K562 (cell line): ENCODE measurements at places on chromosomes 4 and X.

- no peak for DNase-seq
Measured at GRCh38 chr4:15186149-15186548, 183.9 kb downstream of the CPEB2 start.

DNA sequence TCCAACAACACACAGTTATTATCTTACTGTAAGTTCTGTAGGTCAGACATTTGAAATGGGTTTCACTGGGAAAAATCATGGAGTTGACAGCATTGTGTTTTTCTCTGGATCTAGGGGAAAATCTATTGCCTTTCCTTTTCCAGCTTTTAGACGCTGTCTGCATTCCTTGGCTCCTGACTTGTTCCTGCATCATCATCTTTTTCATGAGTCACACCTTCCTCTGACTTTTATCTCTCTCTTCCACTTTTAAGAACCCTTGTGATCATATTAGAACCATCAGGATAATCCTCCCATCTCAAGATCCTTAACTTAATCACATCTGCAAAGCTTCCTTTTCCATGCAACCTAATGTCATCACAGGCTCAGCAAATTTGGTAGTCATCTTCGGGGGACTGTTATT, 1454.8 kb downstream of the RPA4 start:
- DNase-seq = no peak

DNA sequence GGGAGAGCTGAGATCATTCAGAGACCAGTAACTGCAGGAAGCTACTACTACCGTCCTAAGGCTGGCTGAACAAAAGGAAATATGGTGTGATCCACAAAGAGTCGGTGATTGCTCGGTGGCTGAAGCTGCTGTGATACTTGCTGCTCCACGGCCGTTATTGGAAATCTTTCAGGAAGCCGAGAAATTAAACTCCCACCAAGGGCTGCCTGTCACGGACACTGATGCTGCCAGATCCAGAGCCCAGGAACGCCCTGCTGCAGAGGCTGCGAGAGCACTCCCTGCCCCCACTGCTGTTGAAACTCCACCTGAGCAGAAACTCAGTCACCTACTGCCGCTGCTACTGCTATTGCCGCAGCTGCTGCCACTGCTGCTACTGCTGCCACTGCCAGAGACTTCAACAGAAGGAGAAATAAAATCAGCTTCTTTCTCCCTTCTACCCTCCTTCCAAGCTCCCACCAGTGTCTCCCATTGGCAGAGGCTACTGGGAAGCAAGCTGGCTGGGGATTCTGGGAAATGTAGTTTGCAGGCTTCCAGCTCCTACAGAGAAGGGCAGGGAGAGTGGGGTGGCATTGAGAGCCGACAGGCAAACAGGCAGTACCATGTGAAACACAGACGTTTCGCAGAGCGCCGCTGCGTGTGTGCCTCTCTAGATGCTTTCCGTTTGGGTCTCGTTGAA, 126.0 kb upstream of the ENPP6 start:
- DNase-seq = peak; percentile 60

GRCh38 chr4:40190880-40191815, 5.7 kb upstream of the RHOH start:
- no peak for DNase-seq

DNA sequence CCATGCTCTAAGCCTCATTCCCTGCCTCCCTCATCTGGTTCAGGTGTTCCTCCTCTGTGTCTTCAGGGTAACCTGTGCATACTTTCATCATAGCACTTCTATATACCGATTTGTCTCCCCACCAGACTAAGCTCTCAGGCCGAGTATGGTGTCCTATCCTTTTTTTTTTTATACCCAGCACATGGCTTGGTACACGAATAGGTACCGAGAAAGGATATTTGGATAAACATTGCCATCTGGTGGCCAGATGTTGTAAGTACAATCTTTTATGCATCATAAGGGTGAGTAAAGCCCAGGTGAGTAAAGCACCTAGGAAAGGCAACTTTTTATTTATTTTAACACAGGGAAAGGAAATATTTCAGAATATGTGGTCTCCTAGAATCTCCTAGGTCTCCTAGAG, 68.4 kb downstream of the MID2 start:
- peak; percentile 47 for DNase-seq

DNA sequence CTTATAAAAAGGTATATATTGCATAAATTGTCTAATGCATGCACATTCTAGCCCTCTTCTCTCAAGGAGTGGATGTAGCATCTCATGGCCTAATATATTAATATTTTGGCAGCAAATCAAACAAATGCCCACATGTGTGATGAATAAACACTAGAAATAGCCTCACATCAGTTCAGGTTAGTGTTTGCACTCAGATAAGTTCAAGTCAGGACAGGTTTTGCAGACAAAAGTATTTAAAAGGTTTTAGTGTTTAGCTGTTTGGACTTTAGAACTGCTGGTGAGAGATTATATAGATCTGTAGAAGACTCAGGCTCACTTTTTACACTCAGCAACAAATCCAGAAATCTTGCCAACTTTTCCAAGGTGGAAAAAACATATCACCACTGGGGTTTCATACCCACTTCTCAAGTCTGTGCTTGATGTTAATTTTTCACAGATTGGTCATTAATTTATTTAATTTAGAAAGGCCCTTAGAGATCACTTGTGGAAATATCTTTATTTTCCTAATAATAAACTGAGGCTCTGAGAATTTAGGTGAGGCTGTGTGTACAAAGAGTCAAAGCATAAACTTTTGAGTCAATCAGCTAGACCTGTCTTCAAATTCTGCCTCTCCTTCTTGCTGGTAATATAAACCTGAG, 362.6 kb downstream of the GASK1B start:
- no peak for DNase-seq

DNA sequence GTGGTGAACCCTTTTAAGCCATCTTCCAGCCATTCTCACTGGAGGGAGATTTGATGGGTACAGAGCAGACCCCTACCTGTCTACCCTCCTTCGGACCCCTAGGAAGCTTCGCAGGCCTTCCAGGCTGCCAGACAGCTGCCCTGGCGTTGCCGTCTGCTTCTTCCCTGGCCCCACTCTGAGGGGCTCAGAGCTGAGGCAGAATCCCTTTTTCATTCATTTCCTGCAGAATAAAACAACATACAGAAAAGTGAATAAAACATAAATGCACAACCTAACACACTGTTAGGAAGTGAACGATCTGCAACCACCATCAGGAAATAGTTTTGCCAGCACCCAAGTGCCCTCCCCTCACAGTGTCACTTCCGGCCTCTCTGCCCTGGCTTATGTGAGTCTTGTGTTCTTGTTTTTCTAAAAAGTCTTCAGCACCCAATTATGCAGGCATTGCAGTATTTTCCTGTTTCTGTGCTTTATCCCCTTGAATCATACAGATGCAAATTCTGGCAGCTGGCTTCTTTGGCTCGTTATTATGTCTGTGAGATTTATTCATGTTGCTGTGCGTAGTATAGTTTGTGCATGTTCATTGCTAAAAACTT, 5.6 kb upstream of the ADD1 start:
- DNase-seq = no peak
